Chondrocyte (in vitro differentiated cells): ENCODE measurements at places on chromosomes 11 and 22. TPM values are rescaled to one million over a fixed set of nuclear protein-coding genes. Genes with fewer than 3 reads are reported as not detected.
A peak's percentile ranks its signal among the peaks of the same experiment; 100 is the strongest.

Gene OR8G1
- total RNA-seq: not detected in 3 replicates

Gene SLC17A6
- not detected in 3 replicates for total RNA-seq

Gene TIRAP
- total RNA-seq: 8.6 to 10.0 TPM (median 9.8 TPM) in 3 replicates

Gene BLID
- 0.35 to 0.68 TPM (median 0.41 TPM) in 3 replicates for total RNA-seq

Gene SYT8
- 7.1 to 20.4 TPM (median 7.3 TPM) in 3 replicates for total RNA-seq

Gene KDM4E
- not detected in 3 replicates for total RNA-seq

Gene OR51B5
- 0.20 TPM in 1 of 3 replicates, not detected in the others for total RNA-seq

Gene PKP3
- 0.56 to 0.92 TPM (median 0.85 TPM) in 3 replicates for total RNA-seq

Gene MS4A3
- total RNA-seq: not detected in 3 replicates

Gene GPHA2
- not detected in 3 replicates for total RNA-seq

- DNase-seq: no peak
Observed at GRCh38 chr22:22197993-22198402, 46.6 kb upstream of the VPREB1 start.

GRCh38 chr11:1123970-1124369 lies 33.8 kb upstream of the MUC5AC start:
- peak; percentile 41 for DNase-seq

- no peak for DNase-seq
Observed at GRCh38 chr11:120871924-120872323, 152.0 kb upstream of the TBCEL start.

DNA sequence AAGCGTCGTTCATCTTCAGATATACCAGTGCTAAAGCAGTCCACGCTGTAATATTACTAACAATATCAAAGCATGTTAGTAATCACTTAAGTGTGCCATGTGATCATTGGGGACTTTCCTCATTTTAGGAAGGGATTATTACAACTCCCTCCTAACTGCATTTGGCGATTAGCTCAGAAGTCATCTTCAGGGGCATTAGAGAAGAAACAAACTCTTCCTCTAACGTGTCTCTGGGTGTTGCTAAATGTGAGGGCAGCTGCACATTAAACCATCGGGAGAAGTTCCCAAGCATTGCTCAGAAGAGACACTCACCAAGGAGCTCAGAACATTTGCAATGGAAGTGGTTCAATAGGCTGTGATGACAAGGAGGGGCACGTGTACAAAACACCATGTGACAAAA lies 17.2 kb downstream of the TESMIN start:
- no peak for DNase-seq

GRCh38 chr11:112810951-112811350 lies 150.3 kb upstream of the NCAM1 start:
- no peak for DNase-seq

GRCh38 chr22:41762980-41763779 lies 37.3 kb upstream of the CCDC134 start:
- no peak for DNase-seq

- DNase-seq: no peak
Observed at GRCh38 chr11:115896084-115896483, 391.9 kb upstream of the CADM1 start.
